Lower leg skin (tissue), 4 donors: ENCODE measurements at places on chromosomes 4 and X.

- no peak for DNase-seq
Measured at GRCh38 chrX:17741123-17741511, 3.8 kb downstream of the SCML1 start.

DNA sequence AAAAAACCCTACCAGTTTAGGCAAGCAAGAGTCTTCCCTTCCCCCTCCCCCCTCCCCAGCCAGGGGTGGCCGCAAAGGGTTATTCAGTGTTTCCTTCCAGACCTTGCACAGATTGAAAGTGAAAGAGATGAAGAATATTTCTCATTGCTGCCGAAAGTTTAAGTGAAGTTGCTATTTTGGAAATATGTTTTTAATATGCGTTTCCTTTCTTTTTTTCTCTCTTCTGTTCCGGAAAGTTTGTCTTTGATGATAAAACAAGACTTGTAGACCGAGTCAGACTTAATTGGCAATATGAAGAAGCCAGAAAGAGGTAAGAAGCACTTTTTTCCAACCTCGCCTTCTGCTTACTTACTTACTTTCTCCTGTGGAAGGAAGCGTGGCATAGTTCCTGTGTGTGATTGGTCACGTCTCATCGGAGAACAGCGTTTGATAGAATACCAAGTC, 58.5 kb upstream of the CLCN4 start:
- DNase-seq, result no peak

DNA sequence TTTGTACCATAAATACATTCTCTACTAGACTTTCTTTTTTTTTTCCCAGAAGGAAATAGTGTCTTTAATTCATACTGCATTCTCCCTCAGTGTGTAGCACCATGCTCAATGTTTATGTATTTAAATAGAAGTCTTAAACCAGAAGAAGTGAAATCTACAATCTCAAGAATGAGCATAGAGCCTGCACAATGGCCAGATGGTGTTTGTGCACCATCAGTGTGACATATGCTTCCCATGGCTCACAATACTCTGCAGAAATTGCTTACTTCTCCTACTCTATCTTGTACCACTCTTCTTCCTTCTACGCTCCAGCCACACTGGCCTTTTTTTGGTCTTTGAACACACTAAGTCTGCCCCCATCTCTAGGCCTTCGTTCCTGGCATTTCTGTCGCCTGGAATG, 2.6 kb upstream of the DOCK11 start:
- DNase-seq, result no peak

- no peak for DNase-seq
Measured at GRCh38 chr4:111984169-111984819, 161.0 kb upstream of the FAM241A start.

DNA sequence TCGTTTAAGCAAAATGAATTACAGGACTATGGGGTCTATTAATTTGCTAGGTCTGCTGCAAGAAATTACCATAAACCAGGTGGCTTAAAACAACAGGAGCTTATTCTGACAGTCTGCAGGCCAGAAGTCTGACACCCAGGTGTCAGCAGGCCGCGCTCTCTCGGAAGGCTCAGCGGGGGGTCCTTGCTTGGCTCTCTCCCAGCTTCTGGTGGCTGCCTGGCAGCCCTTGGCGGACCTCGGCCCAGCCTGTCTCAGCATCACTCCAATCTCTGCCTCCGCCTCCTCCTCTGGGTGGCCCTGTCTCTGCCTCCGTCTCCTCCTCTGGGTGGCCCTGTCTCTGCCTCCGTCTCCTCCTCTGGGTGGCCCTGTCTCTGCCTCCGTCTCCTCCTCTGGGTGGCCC, 580.5 kb upstream of the FAT1 start:
- no peak for DNase-seq

DNA sequence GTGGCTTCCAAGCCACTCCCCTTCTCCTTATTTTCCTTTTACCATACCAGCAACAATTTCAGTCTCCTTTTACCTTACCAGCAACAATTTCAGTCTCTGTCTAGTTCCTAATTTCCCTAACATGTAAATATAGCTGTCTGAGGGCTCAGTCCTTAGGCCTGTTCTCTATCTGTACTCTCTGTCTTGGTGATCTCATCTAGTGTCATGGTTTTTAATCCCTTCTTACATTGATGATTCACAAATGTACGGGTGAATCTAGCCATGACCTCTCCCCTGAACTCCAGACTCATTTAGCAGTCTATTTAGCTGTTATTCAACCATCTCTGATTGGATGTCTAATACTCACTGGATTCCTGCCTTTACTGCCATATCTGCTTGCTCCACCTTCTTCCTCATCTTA, 7.2 kb downstream of the IL15 start:
- no peak for DNase-seq

DNA sequence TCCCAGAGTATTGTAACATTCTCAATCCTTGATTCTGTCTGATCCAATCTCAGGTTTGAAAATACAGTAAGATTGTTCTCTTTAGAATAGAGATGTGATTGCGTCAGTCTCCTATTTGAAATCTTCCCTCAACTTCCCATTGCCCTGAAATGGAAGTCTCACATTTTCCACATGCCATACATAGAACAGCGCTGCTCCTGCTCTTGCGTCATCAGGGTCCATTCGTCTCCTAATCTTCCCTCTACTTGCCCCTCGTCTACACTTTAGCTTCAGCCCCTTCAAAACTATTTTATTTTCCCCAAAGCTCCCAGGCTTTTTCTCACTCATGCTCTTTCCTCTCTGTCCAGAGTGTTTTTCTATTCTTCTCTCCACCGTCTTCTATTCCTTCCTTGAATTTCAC, 301.7 kb upstream of the MAGEB2 start:
- DNase-seq, result no peak

DNA sequence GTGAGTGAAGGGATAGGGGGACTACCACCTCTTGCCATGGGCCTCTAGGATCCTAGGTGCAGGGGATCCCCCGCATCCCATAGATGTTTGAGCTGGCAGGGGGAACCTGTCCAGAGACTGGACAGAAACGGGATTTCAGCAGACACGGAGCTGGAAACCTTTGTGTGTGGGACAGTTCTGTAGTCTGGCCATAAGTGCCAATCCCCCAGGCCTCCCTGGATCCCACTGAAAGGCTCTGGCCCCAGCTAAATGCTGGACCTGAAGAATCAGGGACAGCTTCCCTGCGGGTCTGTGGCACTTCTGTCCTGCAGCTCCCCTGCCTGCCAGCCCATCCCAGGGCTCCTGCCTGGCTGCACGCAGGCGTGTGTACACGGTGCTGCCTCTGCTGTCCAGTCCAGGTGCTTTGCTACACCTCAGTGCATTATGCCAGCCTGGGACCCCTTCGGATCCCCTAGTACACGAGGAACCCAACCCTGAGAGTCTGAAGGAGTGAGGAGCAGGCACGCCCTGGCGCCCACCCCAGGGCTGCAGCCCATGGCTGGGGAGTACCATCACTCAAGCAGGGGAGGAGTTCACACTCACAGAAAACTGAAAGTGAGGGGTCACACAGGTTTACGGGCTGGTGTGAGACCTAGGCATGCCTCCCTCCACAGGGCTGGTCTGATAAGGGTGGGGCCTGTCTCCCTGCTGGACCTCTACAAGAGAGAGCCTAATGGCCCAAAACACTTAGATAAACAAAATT, 703.0 kb downstream of the ARAP2 start:
- DNase-seq, result no peak

GRCh38 chr4:93031431-93032098, 727.8 kb downstream of the GRID2 start:
- DNase-seq, result no peak

DNA sequence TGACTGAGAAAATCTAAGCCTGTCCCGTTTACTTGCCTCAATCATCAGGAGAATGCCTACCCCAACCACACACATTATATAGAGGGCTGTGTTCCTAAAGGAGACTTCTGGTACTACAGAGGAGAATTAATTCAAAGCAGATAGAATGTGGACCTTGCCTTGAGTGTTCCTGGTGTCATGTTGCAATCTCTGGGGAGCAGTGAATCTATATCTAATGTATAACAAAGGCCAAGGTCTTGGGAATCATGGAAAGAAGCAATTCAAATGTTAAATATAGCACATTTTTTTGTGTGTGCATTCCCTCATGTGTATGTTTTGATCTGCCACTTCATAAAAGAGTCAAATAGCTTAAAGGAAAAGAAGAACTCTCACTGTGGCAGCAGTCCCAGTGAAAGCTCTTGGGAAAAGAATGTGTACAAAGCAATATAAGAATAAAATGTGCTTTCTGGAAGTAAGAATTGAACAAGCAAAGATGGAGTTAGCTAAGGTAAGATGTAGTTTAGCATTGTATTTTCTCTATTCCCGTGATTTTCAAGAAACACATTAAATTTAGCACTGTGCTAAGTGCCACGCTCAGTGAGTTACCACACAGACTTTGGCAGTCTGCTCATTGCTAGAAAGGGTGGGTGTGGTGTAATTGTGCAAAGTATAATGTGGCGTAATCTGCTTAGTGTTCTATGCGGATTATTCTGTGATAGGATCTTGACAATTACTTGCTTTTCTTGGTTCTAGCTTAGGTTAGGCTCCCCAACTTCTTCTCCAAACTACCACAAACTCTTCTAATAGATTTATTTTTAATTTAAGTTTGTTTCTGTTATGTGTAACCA, 13.7 kb downstream of the ADH6 start:
- peak; percentile 72 for DNase-seq

DNA sequence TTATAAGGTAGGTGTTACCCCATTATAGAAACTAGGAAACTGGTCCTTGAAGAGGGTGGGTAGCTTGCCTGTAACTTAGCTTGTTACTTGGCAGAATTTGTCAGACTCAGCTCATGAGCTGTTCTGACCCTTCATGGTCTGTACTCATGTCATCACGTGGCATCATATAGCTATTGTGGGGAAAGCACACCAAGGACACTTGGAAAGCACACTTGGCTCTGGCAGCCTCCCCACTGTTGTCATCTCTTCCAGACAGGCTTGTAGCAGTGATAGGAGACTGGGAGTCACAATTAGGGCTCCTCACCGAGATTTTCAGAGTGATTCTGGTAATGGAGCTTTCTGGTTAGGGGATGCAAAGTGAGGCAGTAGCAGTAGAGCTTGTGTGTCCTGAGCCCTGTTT, 30.4 kb downstream of the ADH5 start:
- no peak for DNase-seq

- DNase-seq, result no peak
Measured at GRCh38 chrX:13103188-13103913, 58.9 kb upstream of the FAM9C start.

DNA sequence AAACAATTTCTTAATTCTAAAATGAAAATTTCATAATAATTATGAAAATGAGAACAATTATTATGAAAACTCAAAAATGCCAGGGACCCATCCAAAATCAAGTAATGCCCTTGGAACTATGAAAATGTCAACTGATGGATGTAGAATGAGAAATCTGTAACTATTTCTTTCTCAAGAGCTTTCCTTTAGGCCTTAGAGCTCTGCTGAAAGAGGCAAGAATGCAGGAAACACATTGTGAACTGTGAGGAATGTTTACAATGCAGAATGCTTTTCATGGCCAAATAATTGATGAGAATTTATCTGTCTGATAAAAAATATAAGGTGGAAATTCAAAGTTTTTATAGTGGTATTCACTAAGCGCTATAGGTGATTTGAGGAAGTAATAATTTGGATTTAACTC, 207.1 kb upstream of the PCDH18 start:
- no peak for DNase-seq

DNA sequence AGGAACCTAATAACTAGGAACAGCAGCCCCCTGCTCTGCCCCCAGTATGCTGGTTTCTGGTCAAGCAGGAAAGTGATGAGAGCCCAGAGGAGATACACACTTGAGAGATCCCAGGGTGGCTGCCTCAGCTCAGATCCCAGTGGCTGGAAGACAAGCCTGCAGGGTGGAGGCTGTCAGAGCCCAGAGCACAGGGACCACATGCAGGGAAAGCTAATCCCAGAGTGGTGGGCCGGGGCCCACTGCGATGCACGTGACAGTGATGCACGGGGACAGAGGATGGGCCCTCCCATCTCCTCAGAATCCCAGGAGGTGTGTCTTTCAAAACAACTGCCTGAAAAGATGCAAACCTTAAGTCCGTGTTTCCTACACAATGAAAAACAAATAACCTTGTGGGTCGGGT, 29.1 kb upstream of the CRMP1 start:
- DNase-seq, result no peak

DNA sequence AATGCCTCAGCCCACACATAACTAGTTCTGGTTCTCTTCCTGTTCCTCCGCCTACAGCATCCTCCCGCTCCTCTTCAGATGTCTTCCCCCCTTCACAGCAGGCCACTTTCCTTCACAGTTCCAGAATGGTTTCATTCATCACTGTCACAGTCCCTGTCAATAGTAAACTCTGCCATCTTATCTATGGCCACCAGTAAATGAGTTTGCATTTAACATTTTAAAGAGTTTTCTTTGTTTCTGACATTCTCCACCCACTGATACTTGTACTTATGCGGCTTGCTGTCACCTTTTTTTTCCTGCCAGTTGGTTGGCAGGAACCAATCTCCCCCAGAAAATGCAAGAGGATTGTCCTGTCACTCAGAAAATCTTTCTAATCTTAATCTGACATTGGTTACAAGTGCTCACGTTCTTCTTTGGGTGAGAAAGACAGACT, 114.1 kb downstream of the GLUD2 start:
- DNase-seq, result no peak

GRCh38 chrX:4043951-4044350, 330.5 kb upstream of the PRKX start:
- no peak for DNase-seq

DNA sequence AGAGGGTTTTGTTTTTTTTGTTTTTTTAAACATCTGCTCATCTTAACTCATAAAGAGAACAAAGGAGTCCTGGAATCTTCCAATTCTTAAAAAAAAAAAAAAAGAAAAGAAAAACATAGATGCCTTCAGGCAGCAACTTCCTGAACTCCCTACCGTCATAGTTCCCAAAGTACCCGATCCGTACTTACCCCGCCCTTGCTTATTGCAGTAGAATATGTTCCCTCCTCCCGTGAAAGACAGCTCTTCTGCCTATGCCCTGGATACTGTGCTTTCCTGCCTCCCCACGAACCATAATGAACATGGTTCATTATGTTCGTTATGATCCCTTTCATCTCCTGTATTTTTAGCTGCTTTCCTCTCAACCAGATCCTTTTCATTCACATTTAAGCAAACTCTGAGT, 40.3 kb downstream of the KLHL5 start:
- DNase-seq, result no peak

DNA sequence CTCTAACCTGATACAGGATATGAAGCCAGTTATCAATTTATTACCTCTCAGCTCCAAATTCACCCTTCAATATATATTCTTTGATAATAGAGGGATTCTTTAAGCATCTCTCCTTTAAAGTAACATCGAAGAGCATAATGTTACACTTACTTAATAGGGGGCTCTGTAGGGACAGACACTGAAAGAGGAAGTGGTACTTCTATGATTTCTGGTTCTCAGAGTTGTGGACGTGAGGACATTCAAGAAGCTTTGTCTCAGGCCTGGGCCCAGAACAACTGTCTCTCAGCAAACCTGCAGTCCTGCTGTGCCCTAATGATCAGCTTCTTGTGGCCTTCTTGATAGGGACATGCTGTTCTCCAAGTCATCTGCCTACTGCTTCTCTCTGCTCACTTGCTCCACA, 4.2 kb upstream of the ZXDB start:
- DNase-seq, result no peak
